ENCODE measurements at places on chromosomes 11 and 22.

- peak; percentile 3 for DNase-seq
Measured at GRCh38 chr11:113189909-113190667, 124.3 kb upstream of the TTC12 start.

DNA sequence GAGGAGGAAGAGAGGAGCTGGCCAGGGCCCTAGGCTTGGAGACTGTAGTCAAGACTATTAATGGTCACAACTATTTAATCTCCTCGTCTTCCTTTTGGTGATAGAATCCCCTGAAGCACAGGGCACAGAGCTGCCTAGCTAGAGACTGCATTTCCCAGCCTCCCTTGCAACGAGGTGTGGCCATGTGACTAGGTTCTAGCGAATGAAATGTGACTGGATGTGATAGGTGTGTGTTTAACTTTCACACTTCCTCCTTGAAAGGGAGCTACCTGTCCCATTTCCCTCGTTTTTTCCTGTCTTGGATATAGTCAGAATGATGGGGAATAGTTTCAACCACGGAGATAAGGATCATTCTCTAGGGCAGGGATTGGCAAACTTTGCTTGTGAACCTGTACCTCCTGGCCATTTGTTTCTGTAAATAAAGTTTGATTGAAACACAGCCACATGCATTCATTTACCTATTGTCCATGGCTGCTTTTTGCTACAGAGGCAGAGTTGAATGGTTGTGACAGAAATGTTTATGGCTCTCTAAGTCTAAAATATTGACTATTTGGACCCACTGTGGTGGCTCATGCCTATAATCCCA lies 313.5 kb downstream of the MIAT start:
- DNase-seq, result no peak

DNA sequence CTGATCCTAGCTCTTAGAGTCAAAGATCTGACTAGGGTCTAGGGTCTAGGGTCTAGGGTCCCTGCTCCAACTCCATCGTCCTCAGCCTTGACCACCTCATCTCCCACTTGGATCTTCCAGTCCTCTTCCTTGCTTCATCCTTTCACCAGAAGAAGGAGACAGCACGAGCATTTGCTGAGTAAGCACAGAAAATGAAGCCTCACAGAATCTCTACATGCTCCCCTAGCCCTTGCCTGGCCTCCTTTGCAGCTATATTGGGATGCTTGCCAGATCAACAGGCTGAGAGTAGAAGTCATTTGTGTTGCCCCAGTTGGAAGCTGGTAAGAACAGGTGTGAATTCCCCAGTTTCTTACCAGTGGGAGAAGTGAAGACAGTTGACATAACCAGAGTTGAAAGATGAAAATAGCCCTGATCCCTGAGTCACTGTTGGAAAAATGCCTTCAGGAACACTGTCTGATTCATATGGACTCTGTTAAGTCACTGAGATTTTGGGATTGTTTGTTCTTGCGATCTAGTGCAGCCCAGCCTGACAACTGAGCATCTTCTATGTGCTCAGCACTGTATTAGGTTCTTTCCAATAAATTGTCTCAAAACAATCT lies 552.5 kb downstream of the INSC start:
- DNase-seq, result no peak

GRCh38 chr11:62805961-62806441 lies 761 bp upstream of the NXF1 start:
- DNase-seq, result peak; percentile 12

DNA sequence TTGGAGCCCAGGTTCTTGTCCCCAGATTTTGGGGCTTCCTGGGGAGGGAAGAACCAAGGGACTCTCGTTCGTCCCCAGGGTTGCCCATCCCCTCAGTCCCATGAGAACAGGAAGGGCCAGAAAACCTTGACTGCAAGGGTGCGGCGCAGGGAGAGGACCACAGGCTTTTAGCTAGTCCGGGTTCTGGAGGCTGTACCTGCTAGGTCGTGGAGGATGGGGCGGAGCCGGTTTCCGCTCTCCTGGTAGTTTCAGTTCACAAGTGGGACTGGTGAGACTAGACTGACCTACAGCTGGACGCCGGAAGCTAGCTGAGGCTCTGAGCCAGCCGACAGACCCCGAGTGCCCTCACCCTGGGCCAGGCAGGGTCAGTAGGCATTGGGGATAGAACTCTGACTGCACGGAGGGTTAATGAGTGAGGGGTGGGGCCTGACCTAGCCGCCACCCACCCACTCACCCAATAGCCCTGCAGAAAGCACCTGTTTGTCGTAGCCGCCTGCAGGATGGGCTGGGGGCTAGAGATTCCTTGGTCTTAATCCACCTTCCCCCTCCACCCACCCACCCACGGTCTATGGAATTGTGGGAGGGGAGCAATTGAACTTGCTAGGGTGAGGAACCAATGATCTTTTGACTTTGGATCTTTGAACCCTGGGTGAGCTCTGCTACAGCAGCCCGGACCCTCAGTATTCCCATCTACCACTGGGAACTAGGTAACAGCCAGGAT lies 1.5 kb downstream of the MAFF start:
- DNase-seq, result peak; percentile 25

DNA sequence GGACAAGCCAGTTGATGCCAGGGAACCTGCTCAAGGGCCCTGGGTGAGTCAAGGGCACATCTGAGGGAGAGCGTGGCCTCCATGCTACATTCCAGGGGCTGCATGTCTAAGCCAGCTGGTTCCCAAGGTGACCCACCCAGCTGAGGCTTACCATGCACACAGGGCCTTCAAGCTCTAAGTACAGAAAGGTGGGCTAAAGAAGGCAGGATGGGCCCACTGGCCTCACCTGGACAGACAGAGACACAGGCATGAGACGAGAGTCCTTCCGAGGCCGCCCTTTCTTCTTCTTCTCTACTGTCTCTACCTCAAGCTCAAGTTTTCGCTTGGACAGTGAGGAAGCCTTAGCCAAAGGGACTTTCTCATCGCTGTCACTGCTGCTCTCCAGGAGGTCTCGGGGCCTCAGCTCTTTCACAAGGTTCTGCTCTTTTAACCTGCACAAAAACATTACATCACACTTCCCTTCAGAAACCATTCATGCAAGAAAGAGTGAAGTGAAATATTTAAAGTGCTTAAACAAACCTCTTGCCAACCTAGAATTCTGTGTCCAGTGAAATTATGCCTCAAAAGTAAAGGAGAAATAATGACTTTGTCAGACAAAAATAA lies 69.9 kb downstream of the HIRA start:
- no peak for DNase-seq
